ENCODE measurements at places on chromosomes 7 and 10.

DNA sequence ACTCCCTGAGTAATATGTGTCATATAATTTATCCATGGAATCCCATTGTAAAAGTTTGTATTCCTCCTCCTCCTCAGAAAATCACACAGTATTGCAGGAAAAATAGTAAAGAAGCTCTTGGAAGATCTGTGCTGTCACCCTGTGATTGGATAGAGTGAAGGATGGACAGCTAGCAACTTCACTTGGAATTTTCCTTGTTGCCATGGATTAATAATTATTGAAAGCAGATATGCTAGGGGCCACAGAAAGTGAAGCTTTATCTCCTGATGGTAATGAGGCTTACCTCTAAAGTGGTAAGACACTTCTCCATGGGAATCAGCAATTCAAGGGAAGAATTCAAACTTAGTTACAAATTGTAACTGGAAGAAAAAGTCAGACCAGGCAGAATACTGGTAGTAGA lies 48.8 kb downstream of the PHYHIPL start:
- DNase-seq: no peak

DNA sequence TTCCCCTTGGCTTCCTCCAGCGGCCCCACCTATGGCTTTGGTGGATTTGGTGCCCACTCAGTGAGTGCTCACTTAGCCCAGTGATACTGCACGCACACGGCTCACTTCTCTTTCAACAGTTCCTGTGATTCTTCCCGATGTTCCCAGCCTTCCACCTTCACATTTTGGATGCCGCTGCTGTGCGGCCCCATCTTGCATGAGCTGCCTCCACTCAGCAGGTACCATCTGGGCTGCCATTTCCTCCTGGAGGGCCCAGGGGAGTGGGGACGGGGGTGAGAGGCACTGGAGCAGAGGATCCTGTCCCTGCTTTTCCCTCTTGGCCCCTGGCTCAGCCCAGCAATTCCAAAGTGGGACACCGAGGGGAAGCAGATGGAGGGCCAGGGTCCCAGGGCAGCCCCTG lies 323.3 kb upstream of the ZNF32 start:
- no peak for DNase-seq

DNA sequence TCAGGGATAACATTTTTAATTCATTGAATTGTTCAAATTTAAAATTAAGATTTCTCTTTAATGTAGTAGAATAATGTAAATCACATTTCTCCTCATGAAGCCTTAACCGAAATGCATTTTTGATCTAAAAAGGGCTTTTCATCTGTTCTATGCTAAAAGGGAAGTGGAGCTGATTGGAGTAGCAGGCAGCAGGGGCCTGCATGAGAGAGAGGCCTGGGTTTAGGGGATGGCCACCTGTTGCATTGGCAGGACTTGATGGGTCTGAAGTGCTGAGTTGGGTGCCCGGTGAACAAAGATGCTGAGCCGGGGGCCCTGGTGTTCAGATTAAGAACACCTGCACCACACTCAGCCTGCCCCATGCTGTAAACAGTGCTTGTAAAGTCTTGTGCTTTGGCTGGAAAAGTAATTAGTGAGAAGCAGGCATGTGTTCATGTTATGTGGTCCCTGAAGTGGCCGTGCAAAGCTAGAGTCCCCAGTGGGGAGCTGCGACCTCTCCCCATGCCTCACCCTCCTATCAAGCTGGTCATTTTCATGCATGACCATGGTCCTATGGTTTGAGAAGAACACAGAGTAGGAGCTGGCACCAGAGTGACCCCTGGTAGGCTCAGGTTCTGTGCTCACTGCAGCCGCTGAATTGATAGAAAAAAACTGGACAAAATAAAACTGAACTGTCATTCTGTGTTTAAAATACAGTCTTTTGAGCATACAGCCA lies 124.3 kb downstream of the ADCY1 start:
- no peak for DNase-seq

GRCh38 chr7:16590424-16590823 lies 55.1 kb downstream of the ANKMY2 start:
- DNase-seq: no peak

Data from right kidney (tissue), 9 donors.